ENCODE measurements at places on chromosomes 13 and 19. TPM values are rescaled to one million over a fixed set of nuclear protein-coding genes. Genes with fewer than 3 reads are reported as not detected.

ZNF573 gene
- total RNA-seq: 8.9 TPM

ATP4B gene
- 26.7 TPM for total RNA-seq

OR4F17 gene
- not detected for total RNA-seq

GAS6 gene
- 102 TPM for total RNA-seq

FGF22 gene
- total RNA-seq: not detected

DNA sequence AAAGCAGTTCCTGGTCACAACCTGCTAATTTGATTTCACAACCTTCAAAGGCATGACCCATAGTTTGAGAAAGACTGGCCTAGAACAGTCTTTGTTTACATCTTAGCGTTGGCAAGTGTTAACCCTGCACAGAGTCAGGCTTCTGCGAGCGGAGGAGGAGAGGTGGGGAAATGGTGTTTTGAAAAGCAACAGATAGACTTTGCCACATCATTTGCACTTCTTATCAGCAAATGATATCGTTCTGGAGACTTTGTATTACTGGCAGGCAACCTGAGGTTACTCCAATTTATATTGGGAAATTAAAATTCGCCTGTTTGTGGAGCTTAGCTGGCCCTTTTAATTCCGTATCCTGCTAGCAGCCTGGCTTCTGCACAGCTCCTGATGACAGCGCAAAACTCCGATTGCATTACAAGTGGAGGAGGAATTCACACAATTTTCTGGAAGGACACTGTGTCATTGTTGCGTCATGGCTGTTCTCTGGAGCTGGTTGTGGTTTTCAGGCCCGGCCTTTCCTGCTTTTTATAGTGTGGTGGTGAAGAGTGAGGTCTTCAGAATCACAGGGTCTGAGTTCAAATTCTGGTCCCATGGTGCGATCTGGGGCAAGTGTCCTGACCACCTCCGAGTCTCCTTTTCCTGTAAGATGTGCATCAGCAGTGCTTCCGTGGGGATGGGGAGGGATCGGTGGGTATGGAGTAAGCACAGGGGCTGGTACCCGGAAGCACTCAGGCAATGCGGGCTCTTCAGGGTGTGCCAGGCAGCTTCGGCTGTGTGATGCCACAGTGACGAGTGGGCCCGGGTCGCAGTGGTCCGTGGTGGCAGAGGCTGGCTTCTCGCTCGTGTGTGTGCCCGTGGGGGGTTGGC is 49.1 kb upstream of the EHD2 start:
- H3K36me3 ChIP-seq: peaks cover 10% of the 10 kb centered on the region
- peak overlapping the region; percentile 55 for H3K4me3 ChIP-seq
- H3K27ac ChIP-seq: peak overlapping the region; percentile 90
- no peak for DNase-seq
- peaks cover 26% of the 10 kb centered on the region for H3K4me1 ChIP-seq
- H3K27me3 ChIP-seq: no peaks in the 10 kb centered on the region

DNA sequence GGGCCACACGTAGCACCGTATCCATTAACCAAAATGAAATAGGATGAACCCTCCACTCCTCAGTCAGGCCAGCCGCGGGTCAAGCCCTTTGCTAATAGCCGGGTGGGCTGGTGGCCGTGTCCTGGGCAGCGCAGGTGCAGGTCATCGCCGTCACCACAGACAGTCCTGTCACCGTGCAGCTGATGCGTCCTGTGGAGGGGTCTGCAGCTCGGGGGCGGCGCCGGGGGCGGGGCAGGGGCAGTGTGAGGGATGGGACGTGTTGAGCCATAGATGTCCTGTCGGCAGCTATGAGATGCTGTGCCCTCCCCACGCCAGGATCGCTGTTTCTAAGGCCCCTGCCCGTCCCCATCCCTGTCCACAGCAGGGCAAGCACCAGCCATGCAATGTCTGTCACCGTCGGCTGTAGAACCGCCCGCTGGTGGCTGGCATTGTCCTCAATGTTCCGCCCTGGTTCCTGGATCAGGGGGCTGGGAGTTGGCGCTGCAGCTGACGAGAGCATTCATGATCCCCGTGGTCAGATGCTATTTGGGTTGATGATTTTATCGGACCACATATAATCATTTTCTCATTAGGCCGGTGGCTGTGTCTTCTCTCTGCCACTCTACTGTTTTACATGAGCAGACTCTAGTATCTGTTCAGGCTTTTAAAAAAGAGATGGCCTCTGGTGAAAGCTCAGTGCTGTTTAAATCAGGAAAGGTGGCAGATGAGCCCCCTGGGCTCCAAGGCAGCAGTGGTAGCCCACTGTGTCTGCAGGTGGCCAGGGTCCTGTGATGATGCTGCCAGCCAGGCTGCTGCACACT is 126.1 kb downstream of the KDM4B start:
- H3K27ac ChIP-seq: no peak overlapping the region
- H3K36me3 ChIP-seq: peaks cover 21% of the 10 kb centered on the region
- peaks cover 24% of the 10 kb centered on the region for H3K4me1 ChIP-seq
- no peak overlapping the region for H3K4me3 ChIP-seq

DNA sequence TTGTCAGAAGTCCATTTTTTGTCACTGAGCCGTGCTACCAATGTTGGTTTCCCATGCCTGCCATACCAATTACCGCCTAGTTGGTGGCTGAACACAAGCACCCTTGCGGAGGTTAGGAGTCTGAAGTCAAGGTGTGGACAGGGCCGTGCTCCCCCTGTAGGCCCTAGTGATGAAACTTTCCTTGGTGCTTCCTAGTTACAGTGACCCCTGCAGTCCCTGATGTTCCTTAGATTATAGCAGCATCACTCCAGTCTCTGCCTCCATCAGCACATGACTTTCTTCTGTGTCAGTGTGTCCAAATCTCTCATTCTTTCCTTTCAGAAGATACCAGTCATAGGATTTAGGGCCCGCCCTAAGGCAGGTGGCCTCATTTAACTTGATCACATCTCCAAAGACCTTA is 99.0 kb downstream of the MYO16 start:
- no peaks in the 10 kb centered on the region for H3K36me3 ChIP-seq
- DNase-seq: no peak
- H3K27me3 ChIP-seq: no peaks in the 10 kb centered on the region
- peaks cover 7% of the 10 kb centered on the region for H3K4me1 ChIP-seq

- H3K36me3 ChIP-seq: no peaks in the 10 kb centered on the region
- H3K27me3 ChIP-seq: peaks cover 3% of the 10 kb centered on the region
- H3K27ac ChIP-seq: peak overlapping the region; percentile 96
- H3K4me1 ChIP-seq: no peaks in the 10 kb centered on the region
Measured at GRCh38 chr19:5828661-5829566, 10.6 kb downstream of the FUT6 start.

- H3K27me3 ChIP-seq: peaks cover 21% of the 10 kb centered on the region
- H3K36me3 ChIP-seq: no peaks in the 10 kb centered on the region
- peaks cover 3% of the 10 kb centered on the region for H3K4me1 ChIP-seq
- no peak overlapping the region for H3K27ac ChIP-seq
- H3K4me3 ChIP-seq: no peak overlapping the region
Measured at GRCh38 chr13:28574617-28575142, 79.8 kb upstream of the FLT1 start.

GRCh38 chr19:33676999-33677665 is 55.4 kb downstream of the CHST8 start:
- H3K4me3 ChIP-seq: no peak overlapping the region
- H3K36me3 ChIP-seq: no peaks in the 10 kb centered on the region
- no peak for DNase-seq
- H3K27me3 ChIP-seq: peaks cover 22% of the 10 kb centered on the region

DNA sequence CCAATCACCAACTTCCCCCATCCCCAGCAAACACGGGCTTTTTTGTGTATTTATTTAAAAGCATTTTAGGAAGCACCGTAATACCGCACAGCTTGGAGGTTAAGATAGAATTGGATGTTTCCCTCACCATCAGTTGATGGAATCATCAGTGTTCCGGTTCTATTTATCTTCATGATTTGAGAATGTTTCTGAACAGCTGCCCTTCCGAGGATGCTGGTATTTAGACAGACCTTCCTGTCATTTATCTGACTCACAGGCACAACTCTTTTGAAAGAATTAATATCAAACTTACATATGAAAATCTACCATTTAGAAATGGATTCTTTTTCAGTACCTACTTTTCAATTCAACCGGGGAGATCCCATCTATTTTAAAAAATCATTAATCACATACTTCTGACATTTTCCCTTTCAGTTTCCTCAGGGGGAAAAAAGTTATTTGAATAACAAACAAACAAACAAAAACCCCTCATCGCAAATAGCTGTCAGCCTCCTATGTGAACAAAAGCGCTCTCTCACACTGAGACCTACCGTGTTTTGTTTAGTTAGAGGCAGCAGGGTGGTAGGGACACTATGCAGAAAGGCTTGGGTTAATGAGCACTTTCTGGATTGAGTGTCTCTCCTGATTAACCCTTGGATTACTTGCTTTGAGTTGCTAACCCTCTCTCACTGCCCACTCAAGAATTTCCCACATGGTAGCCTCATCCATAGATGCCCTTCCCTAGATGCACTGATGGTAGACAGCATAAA is 189.3 kb downstream of the TM9SF2 start:
- H3K36me3 ChIP-seq: no peaks in the 10 kb centered on the region
- no peak overlapping the region for H3K27ac ChIP-seq
- DNase-seq: no peak
- H3K4me3 ChIP-seq: no peak overlapping the region

GRCh38 chr13:43331672-43332071 is 308.3 kb downstream of the DNAJC15 start:
- no peak overlapping the region for H3K27ac ChIP-seq
- no peak overlapping the region for H3K4me3 ChIP-seq
- peaks cover 14% of the 10 kb centered on the region for H3K4me1 ChIP-seq
- H3K27me3 ChIP-seq: peaks cover 34% of the 10 kb centered on the region
- H3K36me3 ChIP-seq: no peaks in the 10 kb centered on the region
- no peak for DNase-seq

DNA sequence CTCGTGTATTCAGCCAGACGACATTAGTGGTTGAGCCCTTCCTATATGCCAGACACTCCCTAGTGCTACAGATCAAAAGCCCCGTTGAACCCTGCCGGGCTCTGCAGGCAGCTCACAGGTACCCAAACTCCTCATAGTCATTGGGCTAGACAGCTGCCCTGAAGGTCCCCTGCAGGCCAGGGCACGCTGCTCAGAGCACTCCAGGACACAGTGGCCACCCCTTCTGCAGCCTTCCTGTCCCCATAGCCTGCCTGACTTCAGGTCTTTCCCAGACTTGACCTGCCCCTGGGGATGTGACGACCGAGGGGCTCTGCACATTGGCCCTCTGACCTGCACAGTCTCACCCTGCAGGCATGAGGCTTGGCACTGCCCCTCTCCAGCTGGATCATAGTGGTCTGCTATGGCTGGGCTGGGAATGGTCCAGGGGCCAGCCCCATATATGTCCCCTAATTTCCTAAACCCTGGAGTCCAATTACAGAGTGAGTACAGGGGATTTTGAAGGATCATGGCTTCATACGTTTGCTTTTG is 64.2 kb upstream of the UBAC2 start:
- H3K4me3 ChIP-seq: no peak overlapping the region
- H3K4me1 ChIP-seq: peaks cover 5% of the 10 kb centered on the region
- no peaks in the 10 kb centered on the region for H3K36me3 ChIP-seq
- DNase-seq: no peak

- no peak overlapping the region for H3K4me3 ChIP-seq
- no peaks in the 10 kb centered on the region for H3K4me1 ChIP-seq
- DNase-seq: no peak
- no peak overlapping the region for H3K27ac ChIP-seq
Measured at GRCh38 chr13:98133946-98134345, 8.9 kb upstream of the FARP1 start.

GRCh38 chr13:30924721-30925120 is 7.7 kb upstream of the TEX26 start:
- H3K4me1 ChIP-seq: peaks cover 12% of the 10 kb centered on the region
- no peak for DNase-seq
- H3K36me3 ChIP-seq: no peaks in the 10 kb centered on the region
- H3K27ac ChIP-seq: no peak overlapping the region

DNA sequence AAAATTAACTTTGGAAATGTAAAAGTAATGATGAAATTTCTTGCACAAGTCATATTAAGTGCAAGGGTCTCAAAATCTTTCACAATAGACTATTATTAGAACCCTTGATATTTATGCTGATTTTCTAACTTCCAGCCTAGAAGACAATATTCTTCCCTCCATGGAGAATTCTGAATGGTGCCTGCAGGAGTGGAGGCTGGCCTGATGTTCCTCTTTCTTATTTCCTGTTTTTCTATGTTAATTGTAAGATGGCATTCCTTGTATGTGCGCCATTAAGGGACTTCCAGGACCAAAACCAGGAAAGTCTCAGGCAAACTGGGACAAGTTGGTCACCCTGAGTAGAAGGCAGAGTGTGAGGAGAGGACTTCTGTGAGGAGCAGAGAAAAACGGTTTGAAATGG is 294.9 kb downstream of the DLEU7 start:
- H3K27me3 ChIP-seq: no peaks in the 10 kb centered on the region
- H3K27ac ChIP-seq: no peak overlapping the region
- H3K4me3 ChIP-seq: no peak overlapping the region
- DNase-seq: no peak

GRCh38 chr19:5727453-5728050 is 7.1 kb downstream of the CATSPERD start:
- H3K4me1 ChIP-seq: no peaks in the 10 kb centered on the region
- no peaks in the 10 kb centered on the region for H3K36me3 ChIP-seq
- H3K27ac ChIP-seq: no peak overlapping the region
- H3K4me3 ChIP-seq: no peak overlapping the region
- H3K27me3 ChIP-seq: peaks cover 3% of the 10 kb centered on the region

GRCh38 chr13:26257049-26257448 is 3.1 kb downstream of the CDK8 start:
- no peaks in the 10 kb centered on the region for H3K27me3 ChIP-seq
- peak overlapping the region; percentile 40 for H3K4me3 ChIP-seq
- no peak for DNase-seq
- H3K27ac ChIP-seq: no peak overlapping the region
- H3K4me1 ChIP-seq: peaks cover 38% of the 10 kb centered on the region
- no peaks in the 10 kb centered on the region for H3K36me3 ChIP-seq

- H3K27ac ChIP-seq: no peak overlapping the region
- H3K4me3 ChIP-seq: no peak overlapping the region
- DNase-seq: no peak
- H3K4me1 ChIP-seq: no peaks in the 10 kb centered on the region
- no peaks in the 10 kb centered on the region for H3K27me3 ChIP-seq
- no peaks in the 10 kb centered on the region for H3K36me3 ChIP-seq
Measured at GRCh38 chr13:74866101-74866500, 615.9 kb downstream of the TBC1D4 start.

GRCh38 chr13:20230913-20231838 is 943 bp downstream of the GJB6 start:
- H3K27me3 ChIP-seq: peaks cover 56% of the 10 kb centered on the region
- H3K36me3 ChIP-seq: peaks cover 3% of the 10 kb centered on the region
- no peak for DNase-seq
- peak overlapping the region; percentile 84 for H3K4me3 ChIP-seq

GRCh38 chr19:48878196-48879024 is 6.2 kb downstream of the PPP1R15A start:
- no peaks in the 10 kb centered on the region for H3K27me3 ChIP-seq
- H3K36me3 ChIP-seq: peaks cover 30% of the 10 kb centered on the region
- H3K4me3 ChIP-seq: peak overlapping the region; percentile 34
- H3K27ac ChIP-seq: peak overlapping the region; percentile 89
- H3K4me1 ChIP-seq: peaks cover 24% of the 10 kb centered on the region
- DNase-seq: no peak
